ENCODE measurements at places on chromosomes 11 and 22. TPM values are rescaled to one million over a fixed set of nuclear protein-coding genes. Genes with fewer than 3 reads are reported as not detected.

Gene KCTD17
- total RNA-seq, result 43.3 TPM

DNA sequence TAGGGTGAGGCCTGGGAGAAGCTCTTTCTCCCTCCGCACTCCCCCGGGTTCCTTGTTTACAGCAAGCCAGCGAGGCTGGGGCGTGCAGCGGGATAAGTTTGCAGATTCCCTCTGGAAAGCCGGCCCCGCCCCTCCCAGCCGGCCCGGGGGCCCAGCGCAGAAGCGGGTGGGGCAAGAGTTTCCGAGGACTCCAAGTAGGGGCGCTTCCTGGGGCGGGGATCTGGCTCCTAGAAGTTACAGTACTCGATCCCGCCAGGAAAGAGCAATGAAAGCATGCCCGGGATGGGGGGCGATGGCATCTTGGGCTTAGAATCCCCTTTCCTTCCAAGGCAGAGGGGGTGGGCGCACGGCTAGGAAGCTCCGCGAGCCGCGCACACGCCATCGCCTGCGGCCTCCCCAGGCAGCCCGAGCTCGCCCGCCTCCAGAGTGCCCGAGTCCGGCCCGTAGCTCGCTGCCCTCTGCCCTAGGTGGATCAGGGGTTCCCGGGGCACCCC lies 385 bp downstream of the TST start:
- no peaks in the 10 kb centered on the region for H3K27me3 ChIP-seq
- peak overlapping the region; percentile 42 for H3K27ac ChIP-seq
- peak overlapping the region; percentile 90 for H3K4me3 ChIP-seq
- DNase-seq, result peak; percentile 8
- peaks cover 11% of the 10 kb centered on the region for H3K4me1 ChIP-seq
- no peaks in the 10 kb centered on the region for H3K36me3 ChIP-seq

DNA sequence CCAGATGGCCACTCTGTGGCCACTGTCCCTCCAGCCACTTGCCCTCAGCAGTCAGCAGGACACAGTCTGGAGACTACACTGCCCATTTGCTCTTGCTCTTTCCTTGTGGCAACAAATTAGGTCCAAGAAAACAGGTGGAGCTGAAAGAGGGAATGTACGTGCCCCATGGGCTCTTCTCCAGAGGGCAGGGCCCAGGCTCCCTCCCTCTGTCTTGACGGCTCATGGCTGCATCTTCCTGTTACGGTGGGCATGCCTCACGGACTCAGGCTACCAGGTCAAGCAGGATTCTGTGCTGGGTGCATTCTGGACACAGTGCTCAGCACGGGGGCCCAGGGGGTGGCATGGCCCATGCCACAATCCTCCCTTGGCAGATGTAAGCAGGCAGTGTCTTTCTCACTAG lies 71.3 kb downstream of the MED15 start:
- H3K27me3 ChIP-seq, result peaks cover 5% of the 10 kb centered on the region
- no peak overlapping the region for H3K4me3 ChIP-seq
- DNase-seq, result no peak
- no peak overlapping the region for H3K27ac ChIP-seq

DNA sequence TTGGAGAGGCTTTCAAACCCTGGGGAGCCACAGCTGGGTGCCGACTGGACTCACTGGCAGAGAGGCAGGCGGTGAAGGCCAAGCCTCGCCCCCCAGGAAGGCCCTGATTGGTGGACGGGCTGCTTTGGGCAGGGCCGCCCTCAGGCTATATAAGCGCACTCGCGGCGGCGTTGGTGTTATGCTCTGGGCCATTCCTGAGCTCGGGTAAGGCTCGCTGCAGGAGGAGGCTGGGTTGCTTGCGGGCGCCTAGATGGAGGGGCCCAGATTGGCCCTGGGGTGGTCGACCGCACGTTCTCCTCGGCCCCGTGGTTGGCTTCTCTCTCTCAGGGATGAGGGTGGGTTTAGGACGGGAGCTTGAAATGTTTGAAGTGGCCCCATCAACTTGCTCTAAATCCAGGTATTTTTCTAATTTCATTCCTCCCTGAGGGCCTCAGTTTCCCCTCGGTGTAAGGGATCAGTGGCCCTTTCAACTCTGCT lies at the start of gene SPDYC:
TSS of gene SPDYC (plus strand) at position 176 of the 477 bp plus-strand sequence. CDS start 1,125 bp downstream, outside the sequence.
- H3K27ac ChIP-seq, result peak within 1 kb of the TSS; percentile 39
- peaks cover 5% of the 10 kb centered on the region for H3K27me3 ChIP-seq
- H3K36me3 ChIP-seq, result no peaks in the 10 kb centered on the region
- no peak for DNase-seq
- peaks cover 33% of the 10 kb centered on the region for H3K4me1 ChIP-seq
- no peak within 1 kb of the TSS for H3K4me3 ChIP-seq

DNA sequence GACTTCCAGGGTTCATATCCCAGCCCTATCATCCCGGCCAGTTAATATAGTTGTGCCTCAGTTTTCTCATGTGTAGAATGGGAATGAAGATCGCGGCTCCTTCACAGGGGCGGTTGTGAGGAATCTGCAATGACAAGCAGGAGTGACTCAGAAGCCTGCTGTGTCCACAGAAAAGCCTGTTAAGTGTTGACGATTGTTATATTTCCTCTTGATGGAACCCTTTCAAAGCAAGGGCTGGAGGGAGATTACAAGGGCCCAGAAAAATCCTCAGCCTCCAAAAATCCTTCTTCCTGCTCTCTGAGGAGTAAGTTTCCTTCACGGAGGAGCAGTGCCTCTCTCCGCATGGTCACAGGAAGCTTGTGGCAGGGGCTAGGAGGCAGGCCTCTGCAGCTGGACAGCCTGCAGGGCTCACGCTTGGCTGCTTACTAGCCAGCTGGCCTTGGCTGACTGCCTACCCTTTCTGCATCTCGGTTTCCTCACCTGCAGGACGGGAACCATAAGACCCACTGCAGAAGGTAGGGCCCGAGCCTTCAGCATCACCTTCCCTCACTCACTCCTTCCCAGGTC lies 63.4 kb downstream of the CACNG2 start:
- H3K4me3 ChIP-seq, result no peak overlapping the region
- no peak overlapping the region for H3K27ac ChIP-seq
- DNase-seq, result no peak
- no peaks in the 10 kb centered on the region for H3K36me3 ChIP-seq
- H3K27me3 ChIP-seq, result peaks cover 39% of the 10 kb centered on the region
- no peaks in the 10 kb centered on the region for H3K4me1 ChIP-seq

DNA sequence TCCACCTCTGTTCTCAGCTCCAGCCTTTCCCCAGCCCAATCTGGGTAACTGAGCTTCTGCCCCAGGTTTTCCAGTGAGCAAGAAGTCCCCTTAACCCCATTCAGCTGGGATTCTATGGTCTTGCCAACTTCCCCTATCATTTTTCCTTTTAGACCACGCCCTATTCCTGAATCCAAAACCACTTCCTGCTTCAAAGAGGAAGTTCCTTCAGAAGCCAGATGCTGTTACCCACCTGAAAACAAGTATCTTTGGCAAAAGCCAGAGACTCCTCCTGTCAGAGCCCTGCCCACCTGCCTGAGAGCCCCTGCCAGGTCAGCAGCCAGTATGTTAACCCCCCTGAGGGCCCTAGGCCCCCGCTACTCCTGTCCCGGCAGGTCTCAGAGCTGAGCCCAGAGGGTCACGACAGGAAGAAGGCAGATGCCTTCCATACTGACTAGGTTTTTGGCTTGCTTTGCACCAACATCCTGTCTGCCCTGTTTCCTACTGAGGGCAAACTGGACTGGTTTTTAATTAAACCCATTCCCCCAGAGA lies 20.3 kb upstream of the MICAL2 start:
- peak; percentile 43 for DNase-seq
- H3K4me1 ChIP-seq, result peaks cover 80% of the 10 kb centered on the region
- H3K27ac ChIP-seq, result peak overlapping the region; percentile 100
- peak overlapping the region; percentile 65 for H3K4me3 ChIP-seq

Gene SCGB1D2
- total RNA-seq, result not detected

GRCh38 chr11:130635937-130636630 lies 187.6 kb downstream of the ADAMTS15 start:
- H3K36me3 ChIP-seq, result no peaks in the 10 kb centered on the region
- no peak for DNase-seq
- peaks cover 72% of the 10 kb centered on the region for H3K4me1 ChIP-seq
- H3K27ac ChIP-seq, result 0 out of 2 replicates have a peak overlapping the region, but pooled peaks have one; percentile 50
- H3K4me3 ChIP-seq, result no peak overlapping the region

- H3K27me3 ChIP-seq, result peaks cover 3% of the 10 kb centered on the region
- H3K4me1 ChIP-seq, result peaks cover 54% of the 10 kb centered on the region
- H3K36me3 ChIP-seq, result no peaks in the 10 kb centered on the region
- no peak overlapping the region for H3K4me3 ChIP-seq
Observed at GRCh38 chr11:103031834-103032233, 60.1 kb downstream of the DCUN1D5 start.

GRCh38 chr11:67364783-67365722 lies 8.3 kb downstream of the CLCF1 start:
- H3K4me1 ChIP-seq, result peaks cover 41% of the 10 kb centered on the region
- H3K36me3 ChIP-seq, result no peaks in the 10 kb centered on the region
- DNase-seq, result no peak
- no peak overlapping the region for H3K27ac ChIP-seq
- H3K27me3 ChIP-seq, result no peaks in the 10 kb centered on the region
- no peak overlapping the region for H3K4me3 ChIP-seq

Gene FGF4
- not detected for total RNA-seq

Gene LRRC55
- not detected for total RNA-seq

Gene SLC7A4
- total RNA-seq, result not detected

GRCh38 chr11:76047231-76047630 lies 159.1 kb downstream of the WNT11 start:
- H3K4me1 ChIP-seq, result peaks cover 25% of the 10 kb centered on the region
- DNase-seq, result no peak
- H3K27me3 ChIP-seq, result no peaks in the 10 kb centered on the region
- H3K4me3 ChIP-seq, result no peak overlapping the region
- H3K36me3 ChIP-seq, result peaks cover 15% of the 10 kb centered on the region

Gene UBXN1
- 114 TPM for total RNA-seq

Gene TUB
- total RNA-seq, result 1.9 TPM

GRCh38 chr11:69770540-69770939 lies 4.6 kb downstream of the FGF4 start:
- DNase-seq, result no peak
- H3K27me3 ChIP-seq, result peaks cover 55% of the 10 kb centered on the region
- no peaks in the 10 kb centered on the region for H3K4me1 ChIP-seq

DNA sequence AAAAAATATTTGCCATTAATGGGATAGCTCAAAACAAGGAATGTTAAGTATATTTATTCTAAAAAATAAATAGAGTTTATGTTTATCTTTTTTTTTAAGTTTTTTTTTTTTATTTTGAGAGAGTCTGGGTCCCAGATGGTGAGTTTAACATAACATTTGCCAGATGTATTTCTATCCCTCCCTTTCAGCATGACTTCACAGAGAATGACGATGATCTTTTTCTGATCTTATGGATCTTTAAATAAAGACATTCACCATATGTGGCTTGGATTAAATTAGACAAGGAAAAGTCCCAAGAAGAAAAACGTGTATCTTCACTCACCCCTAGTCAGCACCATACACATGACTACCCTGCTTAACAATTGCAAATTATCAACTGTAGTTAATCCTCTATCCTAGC lies 839.8 kb upstream of the CNTN5 start:
- no peak overlapping the region for H3K27ac ChIP-seq
- no peak overlapping the region for H3K4me3 ChIP-seq
- peaks cover 7% of the 10 kb centered on the region for H3K36me3 ChIP-seq
- H3K4me1 ChIP-seq, result peaks cover 19% of the 10 kb centered on the region
- no peak for DNase-seq

DNA sequence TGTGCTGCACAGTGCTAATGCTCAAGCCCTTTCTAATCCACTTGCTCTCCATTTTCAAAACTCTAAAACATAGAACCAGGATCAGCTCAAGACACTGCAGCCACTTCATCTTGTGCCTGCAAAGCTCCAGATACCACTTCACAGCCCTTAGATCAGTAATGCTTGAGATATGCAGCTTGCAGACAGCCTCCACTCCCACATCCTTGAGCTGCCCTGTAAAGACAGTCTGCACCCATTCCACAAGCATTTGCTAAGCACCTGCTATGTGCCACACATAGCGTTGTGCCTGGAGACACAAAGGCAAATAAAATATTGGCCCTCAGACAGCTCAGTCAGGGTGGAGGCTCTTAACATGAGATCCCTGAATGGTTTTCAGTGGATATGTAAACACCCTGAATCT lies 192.5 kb upstream of the SNX19 start:
- H3K4me1 ChIP-seq, result peaks cover 47% of the 10 kb centered on the region
- H3K27me3 ChIP-seq, result no peaks in the 10 kb centered on the region
- peaks cover 5% of the 10 kb centered on the region for H3K36me3 ChIP-seq
- peak overlapping the region; percentile 79 for H3K27ac ChIP-seq
- peak; percentile 78 for DNase-seq

DNA sequence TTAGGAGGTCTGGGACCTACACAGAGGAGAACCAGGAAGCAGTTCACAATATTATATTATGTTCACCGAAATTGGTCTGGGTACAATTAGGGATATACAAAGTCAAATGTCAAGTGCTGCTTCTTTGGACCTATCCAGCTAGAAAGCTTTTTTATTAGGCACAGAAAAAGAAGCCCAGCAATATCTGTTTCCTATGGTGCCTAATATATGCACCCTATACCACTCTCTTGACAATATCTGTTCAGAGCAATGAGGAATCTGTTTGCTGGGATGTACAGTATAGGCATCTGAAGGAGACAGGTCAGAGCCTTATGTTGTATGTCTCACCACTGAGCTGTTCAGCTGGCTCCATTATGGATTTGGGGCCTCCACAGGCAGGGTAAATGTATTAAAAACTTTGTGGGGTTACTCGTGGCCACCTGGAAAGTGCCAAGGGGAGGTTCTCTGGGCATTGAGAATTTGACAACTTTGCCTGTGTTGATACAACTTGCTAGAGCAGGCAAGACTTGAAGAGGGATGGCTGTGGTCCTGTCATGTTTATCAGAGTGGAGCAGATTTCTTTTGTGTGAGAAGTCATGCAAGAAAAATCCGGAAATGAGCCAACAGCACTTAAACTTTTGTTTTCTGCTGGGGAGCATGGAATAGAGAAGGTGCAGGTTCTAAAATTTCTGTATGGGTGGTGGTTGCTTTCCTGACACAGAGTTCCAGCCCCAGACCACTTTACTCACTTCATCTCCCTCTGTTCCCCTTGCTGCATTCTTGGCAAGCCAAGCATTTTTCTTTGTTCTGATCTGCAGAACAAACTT lies 10.1 kb downstream of the STIM1 start:
- H3K27ac ChIP-seq, result peak overlapping the region; percentile 85
- H3K27me3 ChIP-seq, result no peaks in the 10 kb centered on the region
- no peaks in the 10 kb centered on the region for H3K36me3 ChIP-seq

Gene TMPRSS4
- not detected for total RNA-seq

Gene CRYBA4
- not detected for total RNA-seq

Gene SLC15A3
- total RNA-seq, result 3.5 TPM

DNA sequence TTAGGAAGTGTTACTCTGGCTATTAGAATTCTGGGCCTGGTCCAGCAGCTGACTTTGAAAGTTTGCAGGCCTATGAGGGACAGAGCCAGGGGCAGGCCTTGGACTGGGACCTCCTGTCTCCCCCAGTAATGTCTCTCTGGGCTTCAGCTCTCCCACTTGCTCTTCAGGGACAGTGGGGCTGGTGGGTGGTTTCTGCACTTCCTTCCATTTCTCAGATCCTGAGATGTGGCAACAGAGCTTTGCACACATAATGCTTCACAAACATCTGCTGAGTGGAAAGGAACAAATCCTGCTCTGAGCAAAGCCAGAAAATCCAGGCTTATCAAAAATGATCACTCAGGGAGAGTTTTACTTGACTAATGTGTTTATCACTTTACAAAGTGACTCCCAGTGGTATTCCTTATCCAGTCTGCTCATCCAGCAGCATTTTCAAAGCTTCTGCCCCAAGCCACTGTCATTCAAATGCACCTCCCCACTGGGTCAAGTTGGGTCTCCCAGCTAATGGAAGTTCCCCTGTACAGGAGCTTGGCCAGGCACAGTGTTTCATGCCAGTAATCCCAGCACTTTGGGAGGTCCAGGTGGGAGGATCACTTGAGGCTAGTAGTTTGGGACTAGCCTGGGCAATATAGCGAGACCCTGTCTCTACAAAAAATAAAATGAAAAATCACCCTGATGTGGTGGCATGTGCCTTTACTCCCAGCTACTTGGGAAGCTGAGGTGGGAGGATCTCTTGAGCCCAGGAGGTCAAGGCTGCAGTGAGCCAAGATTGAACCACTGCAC lies 13.5 kb upstream of the OSBP2 start:
- H3K27ac ChIP-seq, result no peak overlapping the region
- DNase-seq, result no peak
- H3K27me3 ChIP-seq, result peaks cover 47% of the 10 kb centered on the region
- H3K4me1 ChIP-seq, result peaks cover 9% of the 10 kb centered on the region
- no peaks in the 10 kb centered on the region for H3K36me3 ChIP-seq
